ENCODE measurements at places on chromosomes 3 and 15.

- no peak for DNase-seq
Measured at GRCh38 chr15:67578020-67578600, 35.6 kb downstream of the MAP2K5 start.

DNA sequence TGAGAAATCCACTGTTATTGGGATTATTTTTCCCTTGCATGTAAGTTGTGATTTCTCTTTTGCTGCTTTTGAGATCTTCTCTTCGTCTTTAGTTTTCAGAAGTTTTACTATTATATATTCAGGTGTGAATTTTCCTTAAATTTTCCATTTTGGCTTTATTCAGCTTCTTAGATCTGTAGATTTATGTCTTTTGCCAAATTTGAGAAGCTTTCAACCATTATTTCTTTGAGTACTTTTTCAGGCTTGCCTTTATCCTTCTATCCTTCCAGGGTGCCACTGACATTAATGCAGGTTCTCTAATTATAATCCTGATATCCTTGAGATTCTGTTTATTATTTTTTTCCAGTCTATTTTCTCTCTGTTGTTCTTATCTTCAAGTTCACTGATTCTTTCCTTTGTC lies 38.1 kb upstream of the XIRP1 start:
- DNase-seq, result no peak

GRCh38 chr3:64133272-64133671 lies 92.0 kb downstream of the PRICKLE2 start:
- no peak for DNase-seq

GRCh38 chr15:61983081-61983480 lies 77.2 kb downstream of the VPS13C start:
- no peak for DNase-seq

DNA sequence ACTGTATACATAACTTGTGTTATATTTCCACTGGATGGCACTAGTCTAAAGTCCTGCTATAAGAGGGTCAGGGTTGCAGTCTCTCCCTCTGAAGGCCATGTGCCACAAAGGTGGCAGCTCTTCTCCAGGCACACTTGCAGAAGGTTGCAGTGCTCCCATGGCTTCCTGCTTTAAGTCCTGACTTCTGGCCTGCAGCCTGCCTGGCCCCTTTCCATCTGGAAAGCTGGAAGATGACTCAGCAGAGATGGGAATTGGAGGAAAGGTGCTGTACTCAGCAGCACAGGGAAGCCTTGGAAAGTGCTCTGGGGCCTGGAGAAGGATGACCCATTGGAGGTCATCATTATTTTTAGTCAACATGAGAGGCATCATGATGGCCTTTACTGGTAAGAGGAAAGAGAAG lies 40.9 kb upstream of the MRPL3 start:
- DNase-seq, result no peak

DNA sequence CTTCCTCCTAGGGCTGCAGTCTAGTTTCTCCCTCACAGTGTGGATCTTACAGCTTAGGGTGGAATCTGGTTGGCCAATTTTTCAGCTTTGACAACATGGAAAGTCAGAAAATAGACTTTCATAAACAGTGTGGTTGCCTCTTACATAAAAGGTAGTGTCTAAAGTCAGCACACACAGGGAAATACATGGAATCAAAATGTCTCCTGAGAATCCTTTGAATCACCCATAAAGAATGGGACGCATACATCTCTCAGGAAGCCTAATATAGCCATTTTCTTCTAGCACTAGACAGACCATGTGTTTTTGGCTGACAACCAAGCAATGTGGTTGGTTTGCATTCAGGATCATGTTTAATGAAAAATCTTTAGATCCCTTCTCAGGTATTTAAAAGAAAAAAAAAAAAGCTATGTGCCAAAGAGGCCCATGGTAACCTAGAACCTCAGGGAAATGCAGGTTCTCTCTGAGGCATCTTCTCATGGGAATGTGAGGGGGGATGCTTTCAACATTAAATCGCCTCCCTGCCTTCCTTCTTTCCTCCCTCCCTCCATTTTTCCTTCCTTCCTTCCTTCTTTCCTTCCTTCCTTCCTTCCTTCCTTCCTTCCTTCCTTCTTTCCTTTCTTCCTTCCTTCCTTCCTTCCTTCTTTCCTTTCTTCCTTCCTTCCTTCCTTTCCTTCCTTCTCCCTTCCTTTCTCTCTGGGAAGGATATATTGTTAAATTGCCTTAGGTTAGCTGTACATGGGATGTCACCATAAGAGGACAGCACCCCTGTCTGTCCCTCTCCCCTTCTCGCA lies 34.3 kb upstream of the ZBTB38 start:
- no peak for DNase-seq

GRCh38 chr15:57384024-57384423 lies 7.7 kb downstream of the CGNL1 start:
- no peak for DNase-seq

GRCh38 chr3:41649129-41649739 lies 312.7 kb downstream of the ULK4 start:
- DNase-seq, result no peak

GRCh38 chr3:127375151-127375930 lies 87.5 kb upstream of the PRR20G start:
- DNase-seq, result no peak

GRCh38 chr3:54951405-54951804 lies 23.5 kb upstream of the LRTM1 start:
- DNase-seq, result no peak

- DNase-seq, result no peak
Measured at GRCh38 chr3:192128922-192129321, 598.4 kb downstream of the FGF12 start.

GRCh38 chr15:86316216-86316615 lies 236.5 kb downstream of the AGBL1 start:
- no peak for DNase-seq

- no peak for DNase-seq
Measured at GRCh38 chr15:31012455-31012854, 21.0 kb upstream of the MTMR10 start.

DNA sequence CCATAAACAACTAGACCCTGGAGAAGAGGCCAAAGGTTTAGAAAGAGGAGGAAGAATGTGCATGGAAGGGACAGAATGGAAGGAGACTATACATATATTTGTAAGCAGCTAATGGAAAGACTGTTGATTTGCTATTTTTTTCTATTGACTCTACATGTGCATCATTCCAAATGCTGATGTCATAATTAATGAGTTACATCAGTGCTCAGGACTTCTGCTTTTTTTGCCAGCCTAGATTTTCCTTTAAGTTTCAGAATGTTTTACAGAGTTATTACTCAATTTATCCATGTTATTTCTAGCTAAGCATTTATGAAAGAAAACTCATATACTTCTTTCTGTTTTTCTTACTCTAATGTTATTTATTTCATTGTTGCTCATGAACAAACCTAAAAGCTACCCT lies 62.6 kb upstream of the VGLL3 start:
- no peak for DNase-seq

- no peak for DNase-seq
Measured at GRCh38 chr15:66508293-66508883, 3.3 kb downstream of the ZWILCH start.

DNA sequence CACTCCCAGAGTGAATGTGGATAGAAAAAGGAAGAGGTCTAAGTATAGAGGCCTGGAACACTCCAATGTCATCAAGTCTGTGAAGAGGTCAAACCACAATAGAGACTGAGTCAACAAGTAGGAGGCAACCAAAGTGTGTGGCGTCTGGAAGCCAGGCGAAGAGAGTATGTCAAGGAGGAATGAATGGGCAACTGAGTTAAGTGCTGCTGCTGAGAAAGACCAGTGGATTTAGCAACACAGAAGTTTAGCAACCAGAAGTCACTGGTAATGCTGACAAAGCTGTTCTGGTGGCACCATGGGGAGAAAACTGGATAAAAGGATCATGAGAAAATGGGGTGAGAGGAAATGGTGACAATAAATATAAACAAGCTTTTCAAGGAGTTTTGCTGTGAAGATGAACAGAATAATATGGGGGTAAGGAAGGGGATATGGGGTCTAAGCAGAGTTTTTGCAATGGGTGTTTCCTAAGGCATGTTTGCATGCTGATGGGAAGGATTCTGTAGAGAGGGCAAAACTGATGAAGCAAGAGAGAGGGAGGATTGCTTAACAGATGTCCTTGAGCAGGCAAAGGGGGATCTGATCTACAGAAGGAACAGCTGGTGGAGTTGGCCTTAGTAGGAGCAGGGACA lies 38.4 kb downstream of the PCOLCE2 start:
- no peak for DNase-seq

DNA sequence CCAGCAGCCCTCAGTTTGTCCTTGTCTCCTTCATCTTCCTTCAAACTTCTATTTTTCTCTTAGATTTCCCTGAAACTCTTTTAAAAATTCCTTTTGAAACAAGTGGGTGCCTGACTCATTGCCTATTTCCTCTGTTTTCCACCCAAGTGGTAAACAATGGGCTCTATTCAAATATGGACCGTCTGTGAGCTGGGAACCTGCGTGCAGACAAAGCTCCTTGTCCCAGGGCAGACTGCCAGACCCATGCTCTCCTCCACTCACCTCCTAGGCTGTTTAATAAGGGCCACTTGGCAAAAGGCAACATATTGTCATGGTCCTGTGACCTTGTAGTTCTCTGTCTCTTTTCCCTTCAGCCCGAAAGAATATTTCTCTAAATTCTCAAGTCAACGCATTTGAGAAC lies 332.7 kb upstream of the THBS1 start:
- no peak for DNase-seq

DNA sequence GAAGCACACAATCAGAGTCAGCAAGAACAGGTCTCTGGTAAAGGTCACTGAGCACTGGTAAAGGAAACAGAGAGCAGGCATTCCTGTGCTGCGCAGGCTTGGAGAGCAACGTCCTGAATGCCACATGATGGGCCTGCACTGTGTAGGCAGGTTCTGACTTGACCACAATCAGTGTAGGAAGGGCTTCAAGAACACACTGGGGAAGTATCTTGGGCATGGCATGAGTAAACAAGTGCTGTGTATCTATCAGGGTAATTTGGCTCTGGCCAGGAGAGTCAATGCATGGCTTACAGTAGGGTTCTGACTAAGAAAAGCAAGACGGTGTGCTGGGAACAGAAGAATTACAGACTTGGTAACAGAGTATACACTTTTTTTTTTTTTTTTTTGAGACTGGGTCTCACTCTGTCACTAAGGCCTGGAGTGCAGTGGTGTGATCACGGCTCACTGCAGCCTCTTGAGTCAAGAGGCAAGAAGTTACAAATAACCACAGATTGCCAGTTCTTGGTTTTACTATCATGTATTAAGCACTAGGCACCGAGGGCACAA lies 30.6 kb downstream of the TBC1D2B start:
- DNase-seq, result no peak

- DNase-seq, result no peak
Measured at GRCh38 chr3:193569119-193569518, 14.4 kb upstream of the ATP13A4 start.

GRCh38 chr3:177852001-177852807 lies 654.9 kb upstream of the TBL1XR1 start:
- no peak for DNase-seq

DNA sequence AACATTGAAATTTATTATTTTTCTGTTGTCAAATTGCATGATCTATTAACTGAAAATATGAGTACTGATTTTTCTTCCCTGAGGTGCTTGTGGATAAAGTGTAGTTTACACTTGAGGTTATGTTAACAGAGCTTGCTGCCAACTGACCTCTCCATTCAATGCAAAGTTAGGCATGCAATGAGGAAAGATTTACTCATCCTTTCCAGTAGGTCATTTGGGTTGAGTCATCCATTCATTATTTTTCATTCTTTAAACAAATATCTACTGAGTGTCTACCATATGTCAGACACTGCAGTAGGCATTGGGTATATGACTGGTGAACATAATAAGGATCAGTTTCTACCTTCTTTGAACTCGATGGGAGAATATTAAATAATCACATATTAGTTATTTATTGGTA lies 604.1 kb downstream of the EDEM1 start:
- no peak for DNase-seq

DNA sequence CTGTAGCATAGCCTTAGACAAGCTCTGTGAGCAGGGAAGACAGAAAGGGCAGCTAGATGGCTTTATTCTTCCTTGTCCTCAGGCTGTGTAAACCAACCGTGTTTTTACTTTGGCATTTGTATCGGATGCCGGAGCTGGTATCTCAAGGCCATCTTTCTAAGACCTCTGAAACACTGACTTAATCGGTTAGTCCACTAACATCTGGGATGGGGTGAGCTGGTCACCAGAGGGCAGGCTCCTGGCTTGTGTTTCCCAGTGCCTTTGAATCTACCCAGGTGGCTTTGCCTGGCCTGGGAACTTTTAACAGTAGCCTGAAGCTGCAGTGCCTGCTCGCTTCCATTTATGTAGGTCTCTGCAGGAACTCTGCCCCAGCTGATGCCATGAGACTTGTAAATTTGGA lies 252.7 kb downstream of the NR1D2 start:
- DNase-seq, result no peak

DNA sequence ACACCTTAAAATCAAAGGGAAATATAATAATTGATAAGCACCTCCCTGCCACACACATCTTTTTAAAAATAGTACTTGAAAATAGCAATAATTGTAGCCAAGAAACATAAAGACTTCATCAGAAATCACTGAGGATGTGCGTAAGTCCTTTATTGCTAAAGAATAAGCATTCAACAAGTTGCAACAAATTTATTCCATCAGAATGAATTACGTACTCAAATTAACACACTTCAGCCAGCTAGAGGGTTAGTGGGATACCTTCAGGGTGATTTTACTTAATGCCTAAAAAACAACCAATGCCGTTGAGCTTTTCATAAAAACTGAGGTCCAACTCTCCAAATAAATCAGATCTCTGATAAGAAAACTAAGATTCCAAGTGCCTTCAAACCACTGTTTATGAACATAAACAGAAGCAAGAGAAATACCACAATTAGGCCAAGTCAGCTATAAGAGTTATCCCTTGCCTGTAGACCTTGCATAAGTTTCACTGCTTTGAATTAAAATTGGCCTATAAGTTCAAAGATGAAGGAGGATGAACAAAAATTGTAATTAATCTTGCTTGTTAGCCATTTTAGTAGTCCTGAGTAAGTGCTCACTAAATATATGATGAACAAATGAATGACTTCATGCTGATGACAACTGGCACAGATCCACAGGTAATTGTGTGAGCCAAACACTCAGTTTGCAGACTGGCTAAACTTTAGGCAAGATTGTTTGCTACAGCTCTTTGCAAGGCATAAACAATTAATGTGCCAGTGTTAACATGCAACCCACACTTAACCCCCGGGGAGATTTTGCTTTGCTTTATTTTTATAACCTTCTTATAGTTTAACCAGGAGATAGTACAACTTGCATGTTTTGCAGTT lies 375.1 kb upstream of the THBS1 start:
- no peak for DNase-seq

GRCh38 chr3:23159929-23160328 lies 43.2 kb upstream of the UBE2E2 start:
- no peak for DNase-seq

DNA sequence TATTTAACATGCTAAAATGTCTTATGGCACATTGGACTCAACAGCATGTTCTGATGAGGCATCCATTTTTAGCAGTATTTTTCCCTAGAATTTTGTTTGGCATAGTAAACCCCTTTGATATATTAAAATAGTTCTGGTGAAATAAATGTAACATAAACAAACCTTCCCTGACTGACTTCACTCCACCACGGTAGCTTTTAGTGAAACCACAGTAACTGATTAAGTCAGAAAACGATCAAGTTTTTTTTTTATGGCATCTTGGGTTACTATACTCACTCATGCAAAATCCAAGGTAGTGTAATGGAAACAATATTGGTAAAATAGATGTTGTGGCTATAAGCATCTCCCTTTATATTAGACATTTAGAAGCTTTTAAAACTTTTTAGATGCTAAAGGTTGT lies 2.8 kb downstream of the SERP1 start:
- DNase-seq, result no peak

- no peak for DNase-seq
Measured at GRCh38 chr15:100670505-100671021, 68.2 kb downstream of the ASB7 start.

GRCh38 chr3:24025805-24026204 lies 80.7 kb downstream of the NR1D2 start:
- DNase-seq, result no peak

GRCh38 chr3:45567730-45568172 lies 26.8 kb upstream of the LIMD1 start:
- DNase-seq, result no peak
